ENCODE measurements at places on chromosomes 4 and X. TPM values are rescaled to one million over a fixed set of nuclear protein-coding genes. Genes with fewer than 3 reads are reported as not detected.

The OTC gene
- 1.0 TPM for total RNA-seq

GRCh38 chr4:188639479-188640100 lies 500.3 kb downstream of the TRIML1 start:
- no peak for DNase-seq

DNA sequence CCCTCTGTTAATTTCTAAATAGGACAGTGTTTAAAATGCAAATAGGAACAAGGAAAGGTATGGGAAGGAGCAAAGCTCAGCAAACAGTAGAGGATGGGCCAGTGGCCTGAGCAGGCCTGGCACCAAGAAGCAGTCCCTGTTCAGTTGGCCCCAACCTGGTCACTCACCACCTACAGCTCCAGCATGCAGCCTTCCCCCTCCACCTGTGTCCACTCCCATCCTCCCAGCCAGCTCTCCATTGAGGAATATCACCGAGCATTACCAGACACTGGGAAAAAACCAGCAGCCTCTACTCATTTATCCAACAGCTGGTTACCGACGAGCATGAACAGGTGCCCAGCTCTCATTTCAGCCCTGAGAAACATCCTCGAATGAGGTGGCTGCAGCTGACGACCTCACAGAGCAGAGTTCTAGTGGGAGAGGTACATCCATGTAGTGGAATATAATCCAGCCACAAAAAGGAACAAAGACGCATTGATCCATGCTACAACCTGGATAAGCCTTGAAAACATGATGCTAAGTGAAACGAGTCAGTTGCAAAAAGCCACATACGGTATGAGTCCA lies 25.6 kb downstream of the CD99L2 start:
- DNase-seq = no peak

DNA sequence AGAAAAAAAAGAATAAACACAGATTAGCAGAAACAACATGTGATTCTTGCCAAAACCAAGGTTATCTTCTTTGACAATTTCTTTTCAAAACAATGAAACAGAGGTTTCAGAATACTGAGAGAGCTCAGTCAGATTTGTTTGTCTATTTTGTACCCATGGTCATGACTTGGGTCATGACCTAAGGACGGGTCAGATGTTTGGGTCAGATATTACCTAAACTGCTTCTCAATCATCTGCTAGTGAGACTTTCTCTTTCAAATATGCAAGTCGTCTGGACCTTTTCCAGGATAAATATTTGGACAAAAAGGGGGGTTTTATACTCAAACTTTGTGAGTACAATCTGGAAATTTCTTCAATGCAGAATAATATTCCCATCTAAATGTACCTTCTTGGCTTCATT lies 148.3 kb upstream of the USP38 start:
- DNase-seq = no peak

DNA sequence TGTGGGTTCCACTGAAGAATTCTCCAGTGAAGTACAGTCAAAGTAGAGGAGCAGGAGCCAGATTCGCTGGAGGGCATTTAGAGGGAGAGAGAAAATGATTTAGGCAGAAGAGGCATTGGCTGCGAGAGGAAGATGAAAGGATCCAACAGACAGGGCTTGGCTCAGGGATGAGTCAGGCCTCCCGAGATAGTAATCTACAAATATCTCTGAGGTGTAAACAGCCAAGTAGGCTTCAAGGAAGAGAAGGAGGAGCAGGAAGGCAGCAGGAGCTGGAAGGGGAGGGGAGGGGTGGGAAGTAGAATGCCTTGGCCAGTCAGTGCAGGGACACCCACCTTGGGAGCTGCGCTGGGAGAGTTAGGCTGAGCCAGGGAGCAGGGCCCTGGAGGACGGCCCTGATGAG lies 55.5 kb downstream of the PJA1 start:
- DNase-seq = no peak

GRCh38 chrX:15468036-15468435 lies 25.1 kb downstream of the PIR start:
- no peak for DNase-seq

DNA sequence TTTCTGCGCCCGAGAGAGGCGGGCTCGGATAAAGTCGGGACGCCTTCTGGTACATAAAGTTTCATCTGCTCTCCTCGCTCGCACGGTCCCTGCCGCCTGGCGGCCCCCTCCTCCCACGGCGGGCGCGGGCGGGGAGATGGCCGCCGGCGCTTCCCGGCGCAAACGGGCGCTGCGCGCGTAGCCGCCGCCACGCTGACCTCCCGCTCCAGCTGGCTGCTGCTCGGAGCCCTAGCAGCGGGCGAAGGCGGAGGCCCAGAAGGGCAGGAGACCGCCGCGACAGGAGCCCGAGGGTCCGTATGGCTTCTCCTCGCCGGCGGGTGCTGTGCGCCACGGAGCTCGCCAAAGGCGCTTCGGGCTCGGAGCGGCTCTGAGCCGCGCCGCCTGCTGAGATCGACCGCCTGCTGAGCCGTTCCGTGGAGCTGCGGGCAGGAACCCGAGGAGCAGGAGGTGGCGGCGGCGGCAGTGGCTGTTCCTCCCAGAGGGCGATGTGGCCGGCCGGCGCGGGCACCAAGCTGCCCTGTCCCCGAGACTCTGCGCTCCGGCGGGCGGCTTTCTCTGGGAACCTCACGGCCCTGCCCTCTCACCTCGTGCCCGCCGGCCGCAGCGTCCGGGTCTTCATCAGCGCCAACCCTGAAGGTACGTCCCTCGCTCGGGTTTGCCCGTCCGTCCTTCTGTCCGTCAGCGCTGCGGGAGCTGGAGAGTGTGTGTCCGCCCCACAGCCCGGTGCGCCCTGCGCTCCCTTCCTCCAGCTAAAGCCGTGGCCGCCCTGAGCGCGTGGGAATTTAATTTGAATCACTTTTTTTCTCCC lies at the start of gene NWD2:
Gene NWD2 (plus strand): TSS at position 161 of the 808 bp plus-strand sequence. CDS start 325 bp downstream, at position 486.
- no peak for DNase-seq
